ENCODE measurements at places on chromosomes 12 and 14.

DNA sequence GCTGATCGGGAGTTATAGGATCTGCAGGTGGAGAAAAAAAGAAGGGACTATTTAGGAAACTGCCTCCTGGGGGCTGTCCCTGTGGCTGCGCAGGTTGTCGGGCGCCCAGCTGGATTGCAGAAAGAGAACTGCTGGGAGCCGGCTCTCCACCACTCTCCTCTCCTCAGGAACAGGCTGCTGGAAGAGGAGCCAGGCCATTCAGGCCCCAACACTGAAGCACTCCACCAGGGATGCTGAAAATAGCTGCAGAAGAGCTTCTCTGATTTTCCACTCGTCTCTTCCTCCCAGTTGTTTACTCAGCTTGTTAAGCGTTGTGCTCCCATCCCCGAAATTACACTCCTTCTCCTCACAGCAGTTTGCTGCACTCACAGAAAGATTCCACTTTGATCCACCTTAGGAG is 347.3 kb downstream of the GLT1D1 start:
- no peak for DNase-seq

DNA sequence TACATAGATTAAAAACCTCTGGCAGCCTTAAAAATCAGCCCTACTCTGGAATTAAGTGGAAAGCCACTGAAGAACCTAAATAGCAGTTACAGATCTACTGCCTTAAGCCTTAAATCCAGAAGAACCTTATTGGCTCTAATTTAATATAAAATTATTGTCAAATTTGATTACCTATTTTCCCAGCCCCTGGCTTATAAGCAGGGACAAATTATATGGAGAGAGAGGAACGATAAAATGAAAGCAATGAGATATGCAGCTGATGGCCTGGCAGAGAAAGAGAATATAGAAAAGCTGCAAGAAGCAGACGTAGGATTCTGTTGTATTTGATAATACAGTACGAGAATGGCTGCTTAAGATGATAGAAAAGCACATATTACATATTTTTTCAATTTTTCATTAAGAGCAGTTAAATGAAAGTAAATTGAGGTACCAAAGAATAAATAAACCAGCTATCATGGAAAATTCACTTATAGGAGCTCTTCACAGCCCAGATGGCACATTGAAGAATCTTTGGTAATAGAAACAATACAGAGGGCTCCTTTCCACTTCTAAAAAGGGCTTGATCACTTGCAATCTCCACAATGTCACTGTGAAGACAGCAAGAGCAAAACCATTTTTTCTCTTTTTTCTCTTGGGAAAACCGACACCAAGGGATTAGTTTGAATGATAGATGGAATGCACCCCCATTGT is 129.4 kb downstream of the KICS2 start:
- no peak for DNase-seq

- peak; percentile 48 for DNase-seq
Measured at GRCh38 chr12:118404876-118405521, 28.6 kb downstream of the SUDS3 start.

DNA sequence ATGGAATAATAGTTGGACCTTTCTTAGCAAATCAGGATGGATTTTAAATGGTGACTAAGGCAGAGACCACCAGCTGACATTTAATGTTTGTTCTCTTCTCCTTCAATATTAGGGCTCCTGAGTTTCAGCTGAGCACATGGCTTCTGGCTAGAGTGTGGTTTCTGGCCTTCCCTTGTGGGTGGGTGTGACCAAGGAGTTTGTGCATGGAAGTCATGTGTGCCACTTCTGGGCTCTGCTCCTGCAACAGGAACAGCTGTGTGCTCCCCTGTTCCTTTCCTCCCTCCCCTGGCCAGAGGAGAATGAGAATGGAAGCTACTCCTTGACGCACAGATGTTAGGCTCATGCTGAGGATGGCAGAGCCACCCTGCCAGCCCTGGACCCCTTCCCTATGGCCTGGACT is 44.2 kb downstream of the CCDC175 start:
- DNase-seq, result no peak

DNA sequence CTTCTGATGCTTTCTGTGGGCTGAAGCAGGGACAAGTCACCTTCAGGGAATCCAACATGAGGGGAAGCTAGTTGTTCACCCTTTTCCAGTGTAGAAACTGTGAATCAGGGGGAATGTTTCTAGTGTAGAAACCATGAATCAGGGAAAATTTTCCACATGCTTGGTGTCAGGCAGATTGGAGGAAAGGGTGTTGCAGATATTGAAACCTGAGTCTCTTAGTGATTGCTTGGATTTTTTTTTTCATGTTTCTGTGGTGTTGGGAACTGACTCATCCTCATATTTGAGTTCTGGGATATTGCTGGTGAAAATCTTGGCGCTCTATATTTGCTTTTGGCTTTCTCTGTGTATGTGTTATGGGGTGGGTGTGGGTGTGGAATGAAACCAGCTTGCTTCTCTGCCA is 144.5 kb upstream of the FBXO33 start:
- DNase-seq, result no peak

GRCh38 chr14:48373981-48374380 is 698.6 kb upstream of the MDGA2 start:
- no peak for DNase-seq

DNA sequence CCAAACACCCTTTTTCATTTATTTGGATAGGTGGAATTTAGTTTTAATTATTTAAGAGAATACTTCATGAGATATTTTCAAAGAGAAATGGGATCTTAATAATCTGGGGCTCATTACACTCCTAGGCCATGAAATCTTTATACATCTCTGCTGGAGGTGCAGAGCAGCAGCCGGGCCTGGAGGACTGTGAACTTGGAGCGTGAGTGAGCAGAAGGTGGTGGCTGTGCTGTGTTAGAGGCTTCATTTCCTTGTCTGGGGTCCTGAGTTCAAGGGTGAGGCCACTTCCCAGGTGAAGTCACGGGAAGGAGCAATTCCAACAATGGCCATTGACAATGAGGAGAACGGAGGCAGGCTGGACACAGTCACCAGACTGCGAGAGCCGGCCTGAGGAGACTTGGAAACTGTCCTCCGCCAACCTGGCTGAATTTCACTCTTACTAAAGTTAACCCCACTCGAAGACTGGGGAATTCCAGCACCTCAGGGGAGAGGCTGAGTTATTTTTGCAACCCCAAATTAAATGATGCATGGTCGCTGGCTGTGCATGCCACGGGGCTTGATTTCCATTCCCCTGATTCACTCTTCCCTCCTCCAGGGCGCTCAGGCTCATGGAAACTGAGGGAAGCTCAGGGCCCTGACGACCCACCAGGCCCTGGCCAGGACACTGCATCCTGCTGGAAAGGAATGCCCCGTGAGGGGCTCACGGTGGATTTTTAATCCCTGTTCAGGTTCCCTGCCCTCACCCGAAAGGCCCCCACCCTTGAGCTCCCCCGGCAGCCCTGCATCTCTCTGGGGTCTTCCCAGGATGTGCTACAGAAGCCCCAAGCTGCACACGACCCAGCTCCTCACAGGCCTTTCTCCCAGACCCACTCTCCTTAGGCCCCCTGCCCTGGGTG is 22.6 kb upstream of the TRAF3 start:
- DNase-seq, result no peak

- no peak for DNase-seq
Measured at GRCh38 chr14:80403036-80403435, 191.7 kb upstream of the DIO2 start.

GRCh38 chr12:33529031-33529430 is 89.4 kb upstream of the SYT10 start:
- DNase-seq, result no peak
